ENCODE measurements at places on chromosomes 4 and X.

GRCh38 chr4:85611661-85612060 is 136.7 kb downstream of the ARHGAP24 start:
- DNase-seq = no peak

DNA sequence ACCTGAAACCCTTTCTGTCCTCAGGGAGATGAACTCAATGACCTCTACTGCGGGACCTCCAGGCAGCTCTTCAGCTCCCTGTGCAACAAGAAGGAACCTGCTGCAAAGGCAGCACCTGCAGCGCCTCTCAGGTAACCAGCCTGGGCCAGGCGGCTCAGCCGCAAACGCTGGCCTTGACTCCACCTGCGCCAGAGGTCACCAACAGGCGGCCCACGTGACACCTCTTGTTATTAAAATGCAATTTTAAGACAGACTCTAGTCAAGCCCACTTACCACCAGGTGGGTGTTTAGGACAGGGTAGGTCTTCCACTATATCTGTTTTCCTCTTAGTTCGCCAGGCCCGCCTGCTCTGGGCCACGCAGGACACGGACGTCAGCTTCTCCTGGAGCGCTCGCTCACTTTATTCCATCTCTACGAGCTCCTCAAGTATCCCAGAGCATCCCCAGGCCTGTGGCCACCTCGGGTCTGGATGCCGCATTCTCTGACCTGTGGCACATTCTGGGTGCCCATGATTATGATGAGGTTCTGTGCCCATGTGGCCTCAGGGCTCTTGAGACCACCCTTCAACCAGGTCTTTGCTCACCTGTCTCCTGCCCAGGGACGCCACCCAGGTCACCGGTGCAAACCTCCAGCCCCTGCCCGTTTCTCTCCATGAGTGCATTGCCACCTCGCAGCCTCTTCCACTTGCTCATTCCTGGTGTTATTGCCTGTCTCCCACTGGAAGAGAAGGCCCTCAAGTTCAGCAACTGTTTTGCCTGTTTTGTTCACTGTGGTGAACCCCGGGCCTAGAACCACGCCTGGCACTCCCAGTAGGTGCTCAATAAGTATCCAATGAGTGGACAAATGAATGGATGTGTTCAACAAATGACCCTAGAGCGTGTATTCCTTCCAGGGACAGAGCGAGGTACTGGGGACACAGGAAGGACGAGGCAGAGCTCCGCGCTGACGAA is 32.8 kb upstream of the JAKMIP1 start:
- no peak for DNase-seq

DNA sequence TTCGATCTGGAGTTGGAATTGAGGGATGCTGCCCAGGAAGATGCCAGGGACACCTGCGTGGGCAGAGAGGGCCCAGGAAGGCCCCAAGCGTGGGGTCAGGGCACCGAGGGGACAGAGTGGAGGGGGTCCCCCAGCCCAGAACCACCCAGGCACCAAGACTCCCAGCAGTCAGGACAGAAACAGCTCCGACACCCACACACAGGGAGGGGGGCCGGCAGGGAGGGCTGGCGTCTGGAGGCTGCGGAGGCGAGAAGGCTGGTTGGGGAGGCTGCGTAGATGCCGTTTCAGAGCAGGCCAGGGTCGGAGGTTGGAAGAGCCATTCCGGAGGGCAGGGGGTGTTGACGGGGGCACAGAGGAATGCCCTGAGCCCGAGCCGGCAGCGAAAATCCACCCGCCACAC is 23.6 kb downstream of the ATP5ME start:
- DNase-seq = no peak

GRCh38 chr4:33864290-33864859 is 2379.9 kb downstream of the ARAP2 start:
- no peak for DNase-seq
